ENCODE measurements at places on chromosomes 11 and 22.

GRCh38 chr22:32717337-32718240 lies 83.9 kb upstream of the TIMP3 start:
- DNase-seq, result no peak

- no peak for DNase-seq
Observed at GRCh38 chr22:33443683-33444082, 385.5 kb upstream of the SYN3 start.

DNA sequence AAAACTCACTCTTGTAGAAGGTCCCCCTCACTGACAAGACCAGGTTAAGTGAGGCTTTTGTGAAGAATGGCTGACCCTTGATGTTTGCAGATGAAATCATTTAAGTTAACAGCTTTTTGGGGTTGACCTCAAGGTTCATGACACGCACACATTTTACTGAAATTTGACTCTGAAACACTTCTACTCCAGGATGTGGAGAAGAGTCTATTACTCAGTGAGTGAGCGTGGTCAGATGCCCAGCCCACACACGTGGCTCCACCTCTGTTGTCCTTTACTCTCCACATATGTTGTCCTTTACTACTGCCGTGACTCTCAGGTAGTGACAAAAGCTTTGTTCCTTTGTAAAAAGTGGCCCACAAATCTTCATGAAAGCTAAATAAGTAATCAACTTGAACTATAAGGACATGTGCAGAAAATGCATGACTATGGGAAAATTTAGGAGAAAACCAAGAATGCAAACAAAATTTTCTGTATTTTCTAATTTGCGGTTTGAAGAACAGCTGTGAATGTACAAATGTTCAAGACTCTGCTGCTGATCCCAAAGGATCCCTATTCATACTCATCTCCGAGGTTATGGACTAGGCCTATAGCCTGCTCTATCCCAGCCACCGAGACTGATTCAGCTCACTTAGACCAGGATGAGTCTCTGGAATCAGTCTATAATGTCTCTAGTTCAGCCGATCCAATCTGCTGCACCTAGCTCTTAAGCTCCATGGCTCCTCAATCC lies 22.4 kb downstream of the XRRA1 start:
- DNase-seq, result no peak

- no peak for DNase-seq
Observed at GRCh38 chr11:25163421-25163820, 666.6 kb downstream of the LUZP2 start.

DNA sequence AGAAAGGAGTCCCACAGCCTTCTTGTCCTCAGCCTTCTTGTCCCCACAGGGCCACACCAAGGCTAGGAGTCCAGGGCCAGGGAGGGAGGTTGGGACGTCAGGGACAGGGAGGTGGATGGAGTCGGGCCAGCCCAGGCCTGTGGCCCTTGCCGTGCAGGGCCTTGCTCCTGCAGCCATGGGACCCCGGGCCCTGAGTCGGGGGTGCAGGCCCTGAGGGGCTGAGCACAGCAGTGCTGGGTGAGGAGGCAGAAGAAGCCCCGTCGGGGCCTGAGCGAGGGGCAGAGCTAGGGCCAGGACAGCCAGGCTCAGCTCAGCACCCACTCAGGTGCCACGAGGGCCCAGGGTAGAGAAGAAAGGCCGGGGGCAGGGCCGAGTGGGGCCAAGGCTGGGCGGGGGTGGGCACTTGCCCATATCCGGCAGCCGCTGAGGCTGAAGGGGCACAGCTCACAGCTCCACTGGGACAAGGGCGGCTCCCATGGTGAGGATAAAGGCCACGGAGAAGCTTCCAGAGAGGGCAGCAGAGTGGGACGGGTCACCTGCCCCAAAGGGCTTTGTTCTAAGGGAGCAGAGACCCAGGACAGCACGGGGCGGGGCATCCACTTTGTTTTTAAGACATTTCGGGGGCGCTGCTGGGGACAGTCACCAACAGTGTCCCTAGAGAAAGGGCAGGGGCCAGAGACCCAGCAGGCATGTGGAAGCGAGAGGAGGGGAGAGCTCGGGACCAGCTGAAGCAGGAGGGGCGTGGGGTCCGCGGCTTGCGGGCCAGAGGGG lies 3.6 kb downstream of the MLC1 start:
- DNase-seq, result no peak

- DNase-seq, result no peak
Observed at GRCh38 chr22:36267058-36267457, 14.1 kb downstream of the APOL1 start.

- no peak for DNase-seq
Observed at GRCh38 chr11:103690356-103690755, 346.1 kb upstream of the DDI1 start.

- DNase-seq, result no peak
Observed at GRCh38 chr11:103029401-103029800, 62.6 kb downstream of the DCUN1D5 start.

DNA sequence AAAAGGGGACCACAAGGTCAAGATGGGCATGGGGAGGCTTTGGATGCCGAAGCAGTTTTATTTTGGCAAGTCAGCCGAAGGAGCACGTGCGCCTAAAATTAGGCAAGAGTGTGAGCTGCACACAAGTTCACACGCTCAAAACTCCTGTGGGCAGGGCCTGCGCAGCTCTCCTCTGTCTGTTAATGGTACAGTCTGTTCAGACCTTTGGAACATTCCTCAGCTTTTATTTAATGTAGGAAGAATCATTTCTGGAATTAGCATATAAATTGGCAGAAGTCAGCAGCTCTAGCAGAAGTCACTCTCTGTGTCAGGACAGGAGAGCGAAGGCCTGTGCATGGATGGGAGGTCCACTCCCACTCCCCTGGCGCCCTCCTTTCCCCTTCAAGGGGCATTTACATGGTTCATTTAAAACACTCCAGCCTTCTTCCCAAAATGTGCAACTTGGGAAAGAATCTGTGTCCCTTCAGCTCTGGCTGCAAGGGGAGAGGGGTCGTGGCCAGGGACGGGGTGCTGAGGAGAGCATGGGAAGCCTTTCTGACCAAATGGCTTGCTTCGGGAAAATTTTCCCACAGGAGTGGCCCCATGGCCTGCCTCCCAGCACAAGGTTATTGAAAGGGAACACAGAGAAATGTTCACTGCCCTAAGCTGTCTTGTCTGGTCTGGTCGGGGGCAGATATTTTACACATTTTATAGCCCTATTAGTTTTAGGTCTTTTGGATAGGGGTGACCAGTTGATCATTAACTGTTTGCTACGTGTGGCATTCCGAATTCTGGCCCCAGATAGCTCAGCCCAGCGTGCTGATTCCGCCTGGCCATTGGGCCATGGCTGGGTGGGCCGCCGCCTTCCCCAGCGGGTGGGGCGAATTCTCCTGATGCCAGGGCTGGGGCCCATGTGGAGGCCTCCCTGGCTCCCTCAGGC lies 43.9 kb upstream of the SMIM38 start:
- DNase-seq, result no peak

- peak; percentile 92 for DNase-seq
Observed at GRCh38 chr11:76235233-76236091, 29.2 kb upstream of the WNT11 start.
